ENCODE measurements at places on chromosomes 12 and 14.

GRCh38 chr12:8553088-8553627, 12.5 kb upstream of the CLEC4E start:
- no peak for DNase-seq

- DNase-seq = no peak
Observed at GRCh38 chr12:9032202-9032964, 43.0 kb downstream of the KLRG1 start.

DNA sequence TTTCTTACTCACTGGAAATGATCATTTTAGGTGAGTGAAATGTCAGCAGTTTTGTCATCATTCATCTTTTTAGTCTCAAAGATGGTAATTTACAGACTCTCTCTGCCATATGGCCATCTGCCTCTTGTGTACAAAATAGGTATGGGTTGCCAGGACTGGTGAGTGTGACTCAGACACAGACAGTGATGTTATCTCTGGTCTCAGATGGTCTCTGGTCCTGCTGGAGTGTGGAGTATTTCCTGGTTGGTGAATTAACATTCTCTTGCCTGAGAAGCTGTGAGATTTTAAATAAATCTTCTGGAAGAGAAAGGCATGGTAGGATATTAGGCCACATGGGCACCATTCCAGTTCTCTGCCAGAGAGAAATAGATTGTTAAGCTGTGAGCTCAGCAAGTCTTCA, 207.0 kb downstream of the ATP23 start:
- no peak for DNase-seq

DNA sequence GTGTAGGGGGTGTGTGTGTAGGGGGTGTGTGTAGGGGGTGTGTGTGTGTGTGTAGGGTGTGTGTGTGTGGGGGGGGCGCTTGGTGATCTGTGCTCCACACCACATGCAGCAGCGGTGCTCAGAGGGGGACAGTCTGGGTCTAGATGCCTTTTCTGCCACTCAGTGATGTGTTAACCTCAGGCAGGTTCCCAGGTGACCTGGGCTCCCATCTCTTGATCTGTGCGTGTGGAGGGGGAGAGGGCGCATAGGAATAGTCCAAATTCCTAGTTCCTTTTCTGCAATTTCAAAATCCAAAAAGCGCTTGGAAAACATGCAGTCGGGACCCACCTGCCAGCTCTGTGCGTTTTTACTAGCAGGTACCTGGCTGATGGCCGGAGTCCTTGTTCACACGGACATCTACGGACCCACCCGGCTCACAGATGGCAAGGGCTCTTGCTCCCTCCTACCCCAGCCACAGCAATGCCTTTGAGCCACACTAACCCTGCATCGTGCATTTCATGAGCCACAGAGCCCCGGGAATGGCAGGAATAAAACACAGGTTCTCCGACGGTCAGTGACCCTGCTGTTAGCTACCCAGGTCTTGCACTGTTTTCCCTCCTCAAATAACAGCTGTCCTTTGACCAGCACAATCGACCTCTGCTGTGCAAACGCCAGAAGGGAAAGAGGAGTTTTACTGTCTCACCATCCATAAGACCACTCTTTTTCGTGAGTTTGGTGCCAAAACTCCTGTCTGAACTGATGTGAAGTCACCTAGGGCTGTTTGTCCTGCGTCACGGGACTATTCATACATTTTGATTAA, 120.8 kb downstream of the GLT1D1 start:
- DNase-seq = no peak

DNA sequence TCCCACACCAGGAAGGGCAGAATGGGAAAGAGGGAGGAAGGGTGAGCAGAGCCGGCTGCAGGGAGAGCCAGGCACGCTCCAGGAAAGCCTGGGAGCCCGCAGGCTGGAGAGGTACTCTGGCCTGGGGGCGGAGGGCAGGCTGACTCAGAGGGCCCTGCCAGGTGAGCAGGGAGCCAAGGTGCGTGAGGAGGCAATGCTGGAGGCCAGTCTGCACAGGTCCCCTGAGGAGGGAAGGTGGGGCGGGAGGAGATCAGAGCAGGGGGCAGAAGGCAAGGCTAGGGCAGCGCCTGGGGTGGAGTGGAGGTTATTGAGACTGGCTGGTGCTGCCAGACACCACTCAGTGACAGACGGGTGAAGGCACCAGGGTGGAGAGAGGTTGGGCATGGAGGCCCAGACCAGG, 385.0 kb downstream of the BCL11B start:
- no peak for DNase-seq

- no peak for DNase-seq
Observed at GRCh38 chr12:3364226-3364625, 126.8 kb upstream of the PRMT8 start.

GRCh38 chr12:48817873-48818830, at the start of gene CACNB3:
Gene CACNB3 (plus strand): TSS chr12:48818496. CDS start chr12:48818930, 434 bp downstream.
- DNase-seq = peak; percentile 77

DNA sequence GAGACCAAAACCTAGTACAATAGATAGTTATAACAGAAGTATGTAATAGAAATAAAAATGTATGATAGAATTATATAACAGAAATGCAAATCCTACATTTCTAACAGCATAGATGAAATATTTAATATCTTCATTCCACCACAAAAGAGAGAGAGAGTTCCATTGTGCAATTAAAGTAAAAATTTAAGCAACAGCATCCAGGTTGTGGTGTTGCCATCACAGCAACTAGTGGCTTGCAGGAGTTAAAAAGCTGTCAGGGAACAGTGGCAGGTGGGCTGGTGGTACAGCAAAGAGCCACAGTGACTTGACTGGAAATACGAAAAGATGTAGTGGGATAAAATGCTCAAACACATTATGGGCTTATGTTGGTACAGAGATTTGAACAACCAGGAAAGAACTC, 57.1 kb upstream of the MDM1 start:
- no peak for DNase-seq
